ENCODE measurements at places on chromosomes 2 and 18. TPM values are rescaled to one million over a fixed set of nuclear protein-coding genes. Genes with fewer than 3 reads are reported as not detected.

GRCh38 chr2:237128026-237128703 lies 42.5 kb downstream of the COPS8 start:
- no peaks in the 10 kb centered on the region for H3K4me1 ChIP-seq
- DNase-seq, result peak; percentile 87
- no peaks in the 10 kb centered on the region for H3K27me3 ChIP-seq
- no peak overlapping the region for H3K4me3 ChIP-seq
- H3K27ac ChIP-seq, result no peak overlapping the region

DNA sequence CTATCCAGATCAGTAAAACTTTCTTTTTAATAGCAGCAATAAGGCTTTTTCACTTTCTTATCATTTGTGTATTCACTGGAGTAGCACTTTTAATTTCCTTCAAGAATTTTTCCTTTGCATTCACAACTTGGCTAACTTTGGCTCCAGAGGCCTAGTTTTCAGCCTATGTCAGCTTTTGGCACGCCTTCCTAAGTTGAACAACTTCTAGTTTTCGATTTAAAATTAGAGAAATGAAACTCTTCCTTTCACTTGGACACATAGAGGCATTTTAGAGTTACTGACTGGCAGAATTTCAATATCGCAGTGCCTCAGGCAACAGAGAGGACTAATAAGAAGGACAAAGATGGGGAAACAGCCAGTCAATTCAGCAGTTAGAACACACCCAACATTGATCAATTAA lies 577.4 kb downstream of the DSC3 start:
- no peak overlapping the region for H3K4me3 ChIP-seq
- no peak for DNase-seq
- no peaks in the 10 kb centered on the region for H3K36me3 ChIP-seq
- no peak overlapping the region for H3K27ac ChIP-seq
- no peaks in the 10 kb centered on the region for H3K4me1 ChIP-seq

DNA sequence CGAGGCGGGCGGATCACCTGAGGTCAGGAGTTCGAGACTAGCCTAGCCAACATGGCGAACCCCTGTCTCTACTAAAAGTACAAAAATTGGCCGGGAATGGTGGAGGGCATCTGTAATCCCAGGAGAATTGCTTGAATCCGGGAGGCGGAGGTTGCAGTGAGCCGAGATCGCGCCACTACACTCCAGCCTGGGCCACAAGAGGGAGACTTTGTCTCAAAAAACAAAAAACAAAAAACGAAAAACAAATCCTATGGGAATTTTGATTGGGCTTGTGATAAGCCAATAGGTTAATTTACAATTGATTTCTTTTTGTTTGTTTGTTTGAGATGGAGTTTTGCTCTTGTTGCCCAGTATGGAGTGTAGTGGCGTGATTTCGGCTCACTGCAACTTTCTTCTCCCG lies 24.2 kb upstream of the TOGARAM2 start:
- peaks cover 3% of the 10 kb centered on the region for H3K4me1 ChIP-seq
- no peak for DNase-seq
- H3K27ac ChIP-seq, result no peak overlapping the region
- no peaks in the 10 kb centered on the region for H3K27me3 ChIP-seq
- no peak overlapping the region for H3K4me3 ChIP-seq

DNA sequence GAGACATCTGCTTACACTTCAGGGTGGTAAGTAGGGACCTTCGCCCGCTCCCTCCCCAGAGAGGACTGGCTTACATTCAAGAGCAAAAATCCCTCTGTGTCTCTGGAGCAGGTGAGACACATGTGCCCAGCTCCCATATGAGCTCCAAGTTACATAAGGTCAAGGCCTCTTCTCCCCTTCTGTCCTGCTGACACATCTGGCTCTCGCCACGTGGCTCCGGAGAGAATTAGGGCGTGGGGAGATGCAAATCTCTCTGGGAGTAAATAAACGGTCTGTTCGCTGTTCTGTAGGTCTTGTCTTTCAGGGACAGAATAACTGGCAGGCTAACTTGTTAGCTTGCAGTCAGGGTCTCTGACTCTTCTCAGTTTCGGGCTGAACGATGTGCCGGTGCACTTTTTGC lies 16.2 kb downstream of the MRO start:
- peaks cover 7% of the 10 kb centered on the region for H3K27me3 ChIP-seq
- DNase-seq, result no peak
- no peak overlapping the region for H3K4me3 ChIP-seq
- H3K27ac ChIP-seq, result no peak overlapping the region
- no peaks in the 10 kb centered on the region for H3K4me1 ChIP-seq

Gene ACTG2
- total RNA-seq, result not detected

DNA sequence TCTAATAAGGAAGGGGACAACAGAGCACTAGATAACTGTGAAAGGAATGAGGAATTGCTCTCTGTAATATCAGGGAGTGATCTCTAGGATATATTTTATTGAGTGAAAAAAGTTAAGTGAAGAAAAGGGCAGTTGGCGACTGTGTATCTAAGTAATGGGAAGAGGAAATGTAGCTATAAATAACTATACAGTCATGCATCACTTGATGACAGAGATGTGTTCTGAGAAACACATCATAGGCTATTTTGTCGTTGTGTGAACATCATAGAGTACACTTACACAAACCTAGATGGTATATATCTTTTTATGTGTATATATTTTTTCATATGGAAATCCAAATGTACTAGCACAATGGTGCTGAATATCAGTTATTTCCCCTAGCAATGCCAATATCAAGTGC lies 329.3 kb downstream of the TXNL1 start:
- no peaks in the 10 kb centered on the region for H3K4me1 ChIP-seq
- no peaks in the 10 kb centered on the region for H3K27me3 ChIP-seq
- H3K36me3 ChIP-seq, result no peaks in the 10 kb centered on the region
- no peak for DNase-seq
- H3K4me3 ChIP-seq, result no peak overlapping the region
